ENCODE measurements at places on chromosomes 4 and X.

- DNase-seq, result no peak
These were observed 282.1 kb downstream of the SHOX start for GRCh38 chrX:912677-913076.

DNA sequence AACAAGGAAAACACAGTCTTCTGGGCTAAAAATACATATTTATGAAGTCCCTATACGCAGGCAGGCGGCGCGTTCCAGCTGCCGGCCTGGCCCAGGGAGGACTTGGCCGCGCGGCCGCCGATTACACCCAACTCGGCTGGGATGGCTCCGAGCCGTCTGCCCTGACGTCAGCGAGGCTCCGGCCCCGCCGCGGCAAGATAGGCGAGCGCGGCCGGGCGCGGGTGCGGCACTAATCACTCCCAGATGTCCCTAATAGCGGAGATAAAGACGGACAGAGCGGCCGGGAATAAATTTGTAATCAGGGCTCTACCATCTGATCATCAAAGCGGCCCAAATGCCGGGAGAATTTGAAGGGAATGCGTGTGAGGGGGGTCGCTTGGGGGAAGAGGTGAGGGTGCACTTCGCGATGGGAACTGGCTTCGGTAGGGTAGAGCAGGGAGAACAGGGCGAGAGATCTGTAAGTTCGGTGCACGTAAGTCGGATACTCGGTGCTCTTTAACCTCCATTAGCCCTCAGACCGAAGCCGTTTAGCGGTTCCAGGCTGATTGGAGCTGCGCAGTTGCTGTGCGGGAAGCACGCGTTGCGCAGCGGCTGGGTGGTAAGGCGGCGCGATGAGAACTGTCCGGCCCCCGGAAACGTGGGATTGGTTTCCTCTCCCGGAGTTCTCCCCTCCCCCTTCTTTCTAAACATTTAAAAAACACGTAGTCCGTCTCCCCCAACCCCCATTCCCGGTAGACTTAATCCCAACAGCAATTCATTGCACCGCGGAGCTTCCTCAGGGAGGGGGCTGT is 7.7 kb downstream of the HAND2 start:
- no peak for DNase-seq

GRCh38 chrX:38837389-38837788 is 36.1 kb downstream of the MID1IP1 start:
- no peak for DNase-seq

DNA sequence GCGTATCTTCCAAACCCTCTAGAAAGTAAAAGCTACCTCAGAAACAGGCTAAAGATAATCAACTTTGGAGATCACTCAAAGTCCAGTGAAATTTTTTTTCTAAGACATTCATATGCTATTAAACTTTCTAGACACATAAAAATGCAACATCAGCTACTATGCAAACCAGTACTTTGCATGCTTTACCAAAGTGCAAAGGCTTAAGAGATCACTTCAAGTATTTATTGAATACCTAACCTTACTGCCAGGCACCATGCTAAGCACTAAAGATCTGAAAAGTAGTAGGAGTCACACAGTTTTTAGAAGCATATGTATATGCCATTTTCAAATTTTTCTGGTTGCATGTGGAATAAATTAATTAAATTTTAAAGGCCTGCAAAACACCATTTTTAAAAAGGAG is 115.8 kb downstream of the THOC2 start:
- no peak for DNase-seq

DNA sequence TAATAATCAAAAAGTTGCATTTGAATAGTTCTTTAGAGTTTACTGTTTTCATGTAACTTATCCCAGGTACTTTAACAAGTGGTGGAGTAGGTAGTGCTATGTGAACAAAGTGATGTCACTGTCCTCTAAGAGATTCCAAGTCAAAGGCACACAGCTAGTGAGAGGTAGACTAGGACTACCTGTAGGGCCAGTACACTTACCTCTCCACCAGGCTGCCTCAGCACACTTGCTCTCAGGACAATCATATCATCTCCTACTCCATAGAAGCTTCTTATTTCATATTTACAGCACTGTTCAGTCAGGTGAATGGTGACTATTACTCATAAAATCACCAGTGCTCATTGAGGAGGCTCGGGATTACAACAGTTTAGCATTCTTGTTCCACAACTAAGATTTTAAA is 173.0 kb upstream of the EMCN start:
- no peak for DNase-seq

- DNase-seq, result no peak
These were observed 344.3 kb downstream of the BCOR start for GRCh38 chrX:39753293-39753996.

DNA sequence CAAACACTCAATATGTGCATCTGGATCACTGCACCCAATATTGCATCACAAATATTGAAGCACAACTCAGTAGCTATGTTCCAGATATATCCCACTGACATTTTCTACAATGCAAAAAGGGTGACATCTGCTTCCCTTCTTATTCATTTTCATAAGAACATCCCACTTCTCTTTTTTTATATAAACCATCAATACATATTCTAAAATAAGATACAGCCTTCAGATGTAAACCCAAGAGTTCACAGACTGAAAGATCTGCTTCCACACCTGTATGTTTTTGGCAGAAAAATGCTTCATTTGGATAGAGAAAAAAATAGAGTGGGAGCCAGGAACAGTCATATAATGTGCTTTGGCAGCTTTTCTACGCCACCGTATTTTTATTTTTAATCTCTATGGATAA is 815.6 kb upstream of the ADGRL3 start:
- DNase-seq, result no peak

- no peak for DNase-seq
These were observed 126.0 kb upstream of the LDB2 start for GRCh38 chr4:17024425-17024824.

Measured in activated T-helper 1 cell treated with anti-CD3 and anti-CD28 coated beads, Interleukin-2, amount 50 U/mL, for 16 hours (primary cell).